Choroid plexus epithelial cell (primary cell): ENCODE measurements at places on chromosomes 11 and 22.

DNA sequence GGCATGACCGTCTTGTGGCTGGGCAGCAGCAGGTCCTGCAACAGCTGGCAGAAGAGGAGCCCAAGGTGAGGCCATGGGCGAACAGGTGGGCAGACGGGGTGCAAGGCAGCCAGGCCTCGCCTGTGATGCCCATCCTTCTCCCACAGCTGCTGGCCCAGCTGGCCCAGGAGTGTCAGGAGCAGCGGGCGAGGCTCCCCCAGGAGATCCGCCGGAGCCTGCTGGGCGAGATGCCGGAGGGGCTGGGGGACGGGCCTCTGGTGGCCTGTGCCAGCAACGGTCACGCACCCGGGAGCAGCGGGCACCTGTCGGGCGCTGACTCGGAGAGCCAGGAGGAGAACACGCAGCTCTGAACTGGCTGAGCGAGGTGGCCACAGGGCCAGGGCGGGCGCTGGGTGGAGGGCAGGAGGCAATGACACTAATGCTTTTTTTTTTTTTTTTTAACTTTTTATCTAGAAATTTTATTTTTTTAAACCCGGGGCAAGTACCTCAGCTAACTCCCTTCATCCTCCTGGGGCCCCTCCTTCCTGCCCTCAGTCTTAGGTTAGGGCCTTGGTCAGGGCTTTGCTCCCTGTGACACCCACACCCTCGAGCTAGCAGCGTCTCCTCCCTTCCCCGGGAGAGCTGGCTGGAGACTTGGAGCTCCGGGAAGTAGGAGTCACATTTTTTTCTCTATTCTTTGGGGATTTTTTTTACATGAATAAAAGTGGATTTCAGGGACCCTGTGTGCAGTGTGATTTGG, 16.0 kb downstream of the PLCB3 start:
- no peak for DNase-seq

DNA sequence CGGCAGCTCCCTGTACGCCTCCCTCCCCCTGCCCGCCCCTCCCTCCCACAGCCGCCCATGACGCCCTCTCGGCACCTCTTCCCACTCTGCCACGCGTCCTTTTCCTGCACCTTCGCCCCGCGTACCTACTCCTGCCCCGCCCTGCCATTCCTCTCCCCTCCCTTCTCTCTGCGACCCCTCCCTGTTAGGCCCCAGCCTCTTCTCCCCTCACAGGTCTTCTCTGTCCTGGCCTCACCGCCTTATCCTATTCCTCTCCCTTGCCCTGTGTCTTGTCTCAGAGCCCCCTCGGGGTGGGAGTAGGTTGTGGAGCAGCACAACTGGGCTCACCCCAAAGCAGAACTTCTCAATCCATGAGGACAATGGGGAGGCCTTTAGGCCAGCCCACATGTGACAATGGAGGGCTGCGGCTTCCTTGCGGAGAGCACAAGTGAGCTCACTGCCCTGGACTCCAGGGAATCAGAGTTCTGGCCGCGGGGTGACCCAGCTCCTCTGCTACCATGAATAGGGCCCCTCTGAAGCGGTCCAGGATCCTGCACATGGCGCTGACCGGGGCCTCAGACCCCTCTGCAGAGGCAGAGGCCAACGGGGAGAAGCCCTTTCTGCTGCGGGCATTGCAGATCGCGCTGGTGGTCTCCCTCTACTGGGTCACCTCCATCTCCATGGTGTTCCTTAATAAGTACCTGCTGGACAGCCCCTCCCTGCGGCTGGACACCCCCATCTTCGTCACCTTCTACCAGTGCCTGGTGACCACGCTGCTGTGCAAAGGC, 539 bp downstream of the SLC35C1 start:
- DNase-seq = peak; percentile 78

GRCh38 chr11:131411636-131412035, 41.2 kb downstream of the NTM start:
- DNase-seq = no peak

DNA sequence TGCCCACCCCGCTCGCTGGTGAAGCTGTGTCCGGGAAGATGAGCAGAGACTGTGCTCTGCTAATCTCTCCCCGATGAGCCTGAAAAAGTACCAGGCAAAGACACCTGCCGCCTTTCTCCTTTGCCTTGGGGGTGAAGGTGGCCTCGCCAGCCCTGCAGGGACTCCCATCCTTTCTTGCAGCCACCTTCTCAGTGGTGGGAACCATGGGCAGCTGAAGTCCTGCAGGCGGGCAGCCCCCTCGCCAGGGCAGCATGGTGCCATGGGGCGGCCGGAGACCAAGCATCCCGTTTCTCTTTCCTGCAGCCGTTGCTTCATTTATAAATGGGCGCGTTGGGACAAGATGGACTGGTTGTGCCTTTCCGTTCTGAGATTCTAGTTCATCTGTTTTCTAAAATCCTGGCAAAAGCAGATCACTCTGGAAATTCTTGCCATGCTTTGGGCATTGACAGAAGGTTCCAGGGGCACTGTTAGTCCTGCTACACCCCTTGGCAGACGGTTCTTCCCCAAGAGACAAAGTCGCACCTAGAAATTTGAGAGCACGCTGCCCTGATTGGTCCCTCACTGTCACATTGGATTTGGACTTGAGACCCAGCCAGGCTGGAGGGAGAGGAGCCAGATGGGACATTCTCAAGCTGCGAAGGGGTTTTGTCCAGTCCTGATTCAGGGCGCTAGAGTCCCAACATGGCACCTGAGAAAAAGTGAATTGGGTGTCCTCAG, 7.5 kb downstream of the CTTN start:
- no peak for DNase-seq

- DNase-seq = no peak
Measured at GRCh38 chr11:124359566-124359965, 24.7 kb downstream of the OR8B2 start.

- DNase-seq = no peak
Measured at GRCh38 chr22:50674606-50675552, 2.3 kb downstream of the SHANK3 start.

DNA sequence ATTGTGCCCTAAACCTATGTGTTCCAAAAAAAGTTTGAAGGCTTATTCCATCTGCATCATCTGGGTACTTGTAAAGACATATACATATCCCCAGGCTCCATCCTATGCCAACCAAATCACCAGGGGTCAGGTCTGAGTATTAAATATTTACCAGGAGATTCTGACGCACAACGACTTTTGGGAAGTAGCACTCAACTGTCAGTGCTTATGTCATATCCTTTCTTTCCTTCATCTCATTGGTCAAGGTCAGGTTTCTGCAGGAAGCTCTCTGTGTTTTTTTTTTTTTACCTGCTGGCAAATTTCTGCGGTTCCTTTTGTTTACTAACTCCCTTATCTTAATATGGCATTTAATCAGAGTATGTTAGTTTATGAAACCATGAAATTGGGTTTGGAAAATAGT, 22.5 kb upstream of the CYP2R1 start:
- no peak for DNase-seq

DNA sequence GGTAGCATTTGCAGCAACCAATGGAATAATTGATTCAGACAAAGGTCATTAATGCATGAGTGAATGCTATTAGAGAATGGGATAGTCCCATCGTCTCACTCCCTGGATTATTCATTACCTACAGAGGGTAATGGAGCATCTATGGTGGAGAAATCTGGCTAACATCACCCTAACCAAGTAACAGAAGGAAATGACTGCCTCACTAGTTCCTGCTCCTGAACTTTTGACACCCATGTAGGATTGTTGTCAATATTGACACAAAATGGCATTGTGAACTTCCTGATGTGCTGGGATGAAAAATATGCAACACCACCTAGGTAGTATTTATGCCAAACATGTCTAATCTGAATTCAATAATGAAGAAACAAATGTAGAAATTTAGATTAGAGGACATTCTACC, 44.0 kb upstream of the KIRREL3 start:
- DNase-seq = no peak

- no peak for DNase-seq
Measured at GRCh38 chr11:75246006-75246670, 5.6 kb downstream of the TPBGL start.

GRCh38 chr11:60859616-60860250, 4.0 kb upstream of the PTGDR2 start:
- DNase-seq = no peak

DNA sequence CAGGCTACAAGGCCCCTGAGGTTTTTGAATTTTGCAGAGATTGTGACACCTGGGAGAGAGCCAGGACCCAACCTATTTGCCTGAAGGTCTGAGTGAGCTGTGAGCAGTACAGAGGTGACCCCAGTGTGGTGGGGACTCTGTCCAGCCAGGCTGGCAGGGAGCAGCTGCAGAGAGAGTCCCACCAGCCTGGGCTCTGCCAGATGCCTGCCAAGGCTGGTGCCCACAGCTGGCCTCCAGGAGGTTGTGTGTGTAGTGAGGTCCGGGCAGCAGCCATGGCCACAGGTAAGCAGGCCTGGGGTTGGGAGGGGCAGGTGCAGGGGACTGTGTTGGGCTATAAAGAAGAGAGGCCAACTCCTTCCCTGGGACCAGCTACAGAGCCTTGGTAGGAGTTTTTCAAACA, 144.8 kb downstream of the CRYBB2 start:
- no peak for DNase-seq

- DNase-seq = no peak
Measured at GRCh38 chr11:73040046-73040445, 102.1 kb downstream of the FCHSD2 start.

DNA sequence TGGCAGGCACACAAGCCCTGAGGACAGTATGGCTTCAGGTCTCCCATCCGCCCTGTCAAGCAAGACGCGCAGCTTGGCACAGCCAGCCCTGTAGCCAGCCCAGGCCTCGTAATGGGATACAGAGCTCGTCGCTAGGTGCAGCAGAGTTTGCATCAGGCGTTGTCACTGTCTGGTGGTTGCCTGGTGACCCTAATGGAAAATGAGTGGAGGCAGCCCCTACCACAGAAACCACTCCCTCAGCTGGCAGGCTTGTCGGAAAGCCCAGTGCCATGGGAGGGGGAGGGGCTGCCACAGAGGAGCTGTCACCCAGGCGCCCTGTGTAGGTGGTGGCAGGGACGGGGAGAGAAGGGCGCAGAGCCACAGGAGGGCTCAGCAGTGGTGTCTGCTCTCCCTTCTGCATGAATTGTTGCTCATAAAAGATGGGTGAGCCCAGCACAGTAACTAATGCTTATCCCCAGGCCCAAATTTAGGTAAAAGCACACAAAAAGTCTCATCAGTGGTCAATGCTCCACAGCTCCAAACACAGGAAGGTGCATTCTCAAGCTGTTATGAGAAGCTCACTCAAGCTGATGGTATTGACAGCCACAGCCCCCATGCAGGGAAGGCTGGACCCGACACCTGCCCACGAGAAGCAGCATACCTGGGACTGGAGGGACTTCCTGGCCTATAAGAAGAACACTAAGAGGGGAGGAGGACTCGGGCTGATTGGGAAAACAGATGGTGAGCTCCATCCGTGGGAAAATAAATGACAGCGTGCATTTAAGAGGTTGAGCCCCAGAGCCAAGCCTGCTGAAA, 164.6 kb downstream of the ETS1 start:
- no peak for DNase-seq

DNA sequence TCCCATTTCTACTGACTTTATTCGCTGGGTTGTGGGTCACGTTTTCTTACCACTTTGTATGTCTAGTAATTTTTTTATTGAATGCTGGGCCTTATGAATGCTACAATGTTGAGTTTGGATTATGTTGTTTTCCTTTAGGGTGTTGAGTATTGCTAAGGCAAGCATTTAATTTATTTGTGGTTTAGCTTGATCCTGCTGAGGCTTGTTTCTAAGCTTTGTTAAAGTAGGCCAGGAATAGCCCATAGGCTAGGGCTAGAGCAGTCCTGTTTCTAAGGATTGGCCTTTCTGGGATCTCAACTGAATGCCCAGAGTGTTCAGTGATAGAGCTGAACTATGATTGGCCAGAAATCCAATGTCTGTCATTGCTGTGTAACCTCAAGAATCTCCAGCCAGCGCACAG, 56.1 kb upstream of the LDLRAD3 start:
- no peak for DNase-seq

DNA sequence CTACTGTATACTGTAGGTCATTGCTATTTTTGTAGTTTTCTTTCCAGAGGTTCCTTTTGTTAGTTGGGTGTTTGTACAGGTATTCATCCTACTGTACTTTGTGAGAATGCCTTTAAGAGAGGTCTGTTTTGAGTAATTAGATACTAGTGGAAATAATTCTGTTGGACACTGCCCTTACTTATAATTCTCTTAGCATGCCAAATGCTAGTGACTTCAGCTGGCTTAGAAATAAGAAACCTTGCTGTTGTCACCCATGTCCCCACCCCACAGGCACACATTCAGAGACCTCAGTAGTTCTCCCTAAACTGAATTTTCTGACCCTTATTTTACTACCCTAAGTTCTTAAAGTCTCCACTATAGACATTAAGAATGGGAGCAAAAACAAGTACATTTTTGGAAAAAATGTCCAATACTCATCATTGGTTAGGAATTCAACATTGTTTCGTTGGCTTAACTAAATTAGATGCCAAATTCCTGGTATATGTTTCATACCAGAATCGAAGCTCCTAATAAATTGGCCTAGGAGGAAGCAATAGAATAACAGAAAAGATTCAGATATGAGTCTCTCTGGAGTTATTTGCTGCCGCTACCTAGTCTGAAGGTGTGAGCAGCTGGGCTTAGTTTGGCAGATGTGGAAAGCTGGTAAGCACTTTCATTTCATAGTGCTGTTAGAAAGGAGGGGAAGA, 28.4 kb downstream of the ZNF143 start:
- DNase-seq = peak; percentile 47
